ENCODE measurements at places on chromosomes 13 and 19. TPM values are rescaled to one million over a fixed set of nuclear protein-coding genes. Genes with fewer than 3 reads are reported as not detected.

GRCh38 chr19:1658150-1659083 is 6.0 kb upstream of the TCF3 start:
- H3K27me3 ChIP-seq, result peaks cover 11% of the 10 kb centered on the region
- no peak for DNase-seq
- no peak overlapping the region for H3K27ac ChIP-seq
- no peak overlapping the region for H3K4me3 ChIP-seq
- no peaks in the 10 kb centered on the region for H3K36me3 ChIP-seq

- no peak for DNase-seq
- H3K36me3 ChIP-seq, result no peaks in the 10 kb centered on the region
- no peak overlapping the region for H3K27ac ChIP-seq
- no peaks in the 10 kb centered on the region for H3K4me1 ChIP-seq
Observed at GRCh38 chr19:41161903-41162302, 31.1 kb upstream of the CYP2S1 start.

GRCh38 chr13:51477653-51478324 is 25.0 kb upstream of the INTS6 start:
- no peak overlapping the region for H3K27ac ChIP-seq
- H3K36me3 ChIP-seq, result peaks cover 3% of the 10 kb centered on the region
- H3K27me3 ChIP-seq, result peaks cover 3% of the 10 kb centered on the region

DNA sequence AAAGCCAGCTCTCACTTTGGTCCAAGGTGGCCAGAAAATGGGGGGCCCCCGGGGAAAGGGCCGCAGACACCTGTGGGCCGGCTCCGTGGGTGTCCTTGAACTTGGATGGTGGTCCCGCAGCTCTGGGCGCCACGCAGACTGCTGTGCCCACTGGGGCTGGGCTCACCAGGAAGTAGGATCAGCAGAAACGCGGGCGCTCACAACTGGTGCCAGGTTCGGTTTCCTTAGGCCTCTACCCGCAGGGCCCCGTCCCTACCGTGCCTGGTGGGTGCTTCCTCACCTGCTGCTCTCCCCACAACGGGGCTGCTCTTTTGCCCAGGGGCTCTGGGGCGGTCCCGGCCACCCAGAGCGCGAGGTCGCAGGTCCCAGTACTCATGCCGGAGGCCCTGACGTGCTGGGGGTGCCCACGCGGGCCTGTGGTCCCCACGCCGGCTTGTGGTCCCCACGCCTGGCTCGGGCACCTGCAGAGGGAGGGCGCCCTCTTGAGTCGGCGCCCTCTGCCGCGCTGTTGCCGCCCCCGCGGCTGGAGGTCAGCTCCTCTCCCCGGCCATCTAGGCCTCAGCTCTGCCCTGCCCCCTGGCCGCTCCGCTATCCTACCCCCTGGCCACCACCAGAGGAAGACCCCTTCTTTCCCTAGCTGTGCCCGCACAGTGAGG is 1303.6 kb downstream of the UQCRFS1 start:
- no peak for DNase-seq
- no peaks in the 10 kb centered on the region for H3K4me1 ChIP-seq
- no peaks in the 10 kb centered on the region for H3K36me3 ChIP-seq
- H3K27ac ChIP-seq, result no peak overlapping the region

The CYP4F8 gene
- not detected for total RNA-seq

Measured in activated naive CD8-positive, alpha-beta T cell treated with anti-CD3 and anti-CD28 coated beads, Interleukin-2, amount 10 ng/mL, durations not matched to agents 7 days and 5 days (primary cell).